ENCODE measurements at places on chromosomes 1 and 21.

GRCh38 chr1:182183606-182184005 is 122.1 kb upstream of the ZNF648 start:
- DNase-seq: no peak

DNA sequence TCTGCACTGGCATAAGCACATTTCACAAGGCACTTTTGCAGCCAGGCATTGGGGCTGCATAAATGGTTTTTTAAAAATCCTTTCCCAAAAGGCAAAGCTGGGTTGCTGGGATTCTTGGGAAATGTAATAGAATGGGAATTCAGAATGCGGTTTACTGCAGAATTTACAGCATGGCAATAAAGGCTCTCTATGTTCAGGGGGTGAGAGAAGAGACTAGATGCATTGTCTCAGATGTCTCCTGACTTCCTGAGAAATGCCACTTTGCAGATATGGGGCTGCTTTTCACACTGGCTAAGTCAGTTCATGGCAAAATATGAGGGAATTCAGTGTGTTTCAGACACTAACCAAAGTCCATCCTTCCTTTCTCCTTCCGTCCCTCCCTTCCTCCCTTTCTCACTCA is 13.5 kb downstream of the FCGR2B start:
- DNase-seq: no peak

DNA sequence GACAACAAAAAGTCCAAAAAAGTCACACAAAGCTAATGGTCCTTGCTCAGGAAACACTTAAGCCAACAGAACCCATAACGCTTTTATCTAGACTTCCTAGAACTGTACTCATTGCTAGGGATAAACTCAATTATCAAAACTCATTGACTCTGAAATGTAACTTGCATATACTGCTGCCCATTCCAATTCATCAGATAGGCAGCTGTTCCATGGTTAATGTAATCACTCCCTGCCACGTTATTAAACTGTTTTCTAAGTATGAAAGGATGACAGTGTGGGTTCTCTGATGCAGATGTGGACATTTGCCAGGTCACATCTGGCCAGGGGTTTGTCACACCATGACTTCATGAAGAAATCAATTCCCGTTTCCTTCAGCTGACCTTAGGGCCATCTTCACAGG is 30.3 kb upstream of the DNAJC11 start:
- DNase-seq: no peak

GRCh38 chr1:21149430-21149854 is 27.3 kb downstream of the EIF4G3 start:
- DNase-seq: no peak

- DNase-seq: no peak
These were observed 76.0 kb downstream of the STUM start for GRCh38 chr1:226624526-226624925.

DNA sequence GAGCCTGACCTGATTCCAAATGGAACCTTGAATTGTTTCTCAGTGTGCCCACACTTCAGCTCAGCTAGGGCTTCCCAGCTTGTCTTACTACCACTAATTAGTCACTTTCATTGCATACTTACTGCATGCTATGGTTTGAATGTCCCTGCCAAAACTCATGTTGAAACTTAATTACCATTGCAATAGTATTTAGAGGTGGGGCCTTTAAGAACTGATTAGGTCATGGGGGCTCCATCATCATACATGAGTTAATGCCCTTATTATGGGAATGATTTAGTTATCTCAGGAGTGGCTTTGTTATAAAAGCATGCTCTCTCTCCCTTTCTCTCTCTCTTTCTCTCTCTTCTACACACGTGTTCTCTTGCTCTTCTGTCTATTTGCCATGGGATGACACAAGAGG is 68.3 kb downstream of the NENF start:
- DNase-seq: no peak

DNA sequence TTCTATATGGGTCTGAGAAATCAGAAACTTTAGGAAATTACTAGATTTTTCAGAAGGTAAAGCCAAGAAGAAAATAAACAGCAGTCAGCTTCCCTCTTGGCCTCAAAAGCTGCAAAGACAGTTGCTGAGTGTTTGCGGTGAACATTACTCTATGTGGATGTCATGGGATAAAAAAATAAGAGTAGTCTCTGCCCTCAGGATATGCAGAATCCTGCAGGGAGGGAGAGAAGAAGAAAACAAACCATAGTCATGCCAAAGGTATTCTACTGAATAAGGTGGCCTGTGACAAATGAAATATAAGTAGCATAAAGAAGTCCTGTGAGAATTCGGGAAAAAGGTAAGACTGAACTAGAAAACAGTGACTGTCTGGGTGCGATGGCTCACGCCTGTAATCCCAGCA is 19.0 kb downstream of the YARS1 start:
- DNase-seq: no peak

GRCh38 chr1:38852780-38853179 is 6.8 kb downstream of the RRAGC start:
- no peak for DNase-seq

All from right atrium auricular region (tissue), 2 donors.